ENCODE measurements at places on chromosomes 4 and X. TPM values are rescaled to one million over a fixed set of nuclear protein-coding genes. Genes with fewer than 3 reads are reported as not detected.

DNA sequence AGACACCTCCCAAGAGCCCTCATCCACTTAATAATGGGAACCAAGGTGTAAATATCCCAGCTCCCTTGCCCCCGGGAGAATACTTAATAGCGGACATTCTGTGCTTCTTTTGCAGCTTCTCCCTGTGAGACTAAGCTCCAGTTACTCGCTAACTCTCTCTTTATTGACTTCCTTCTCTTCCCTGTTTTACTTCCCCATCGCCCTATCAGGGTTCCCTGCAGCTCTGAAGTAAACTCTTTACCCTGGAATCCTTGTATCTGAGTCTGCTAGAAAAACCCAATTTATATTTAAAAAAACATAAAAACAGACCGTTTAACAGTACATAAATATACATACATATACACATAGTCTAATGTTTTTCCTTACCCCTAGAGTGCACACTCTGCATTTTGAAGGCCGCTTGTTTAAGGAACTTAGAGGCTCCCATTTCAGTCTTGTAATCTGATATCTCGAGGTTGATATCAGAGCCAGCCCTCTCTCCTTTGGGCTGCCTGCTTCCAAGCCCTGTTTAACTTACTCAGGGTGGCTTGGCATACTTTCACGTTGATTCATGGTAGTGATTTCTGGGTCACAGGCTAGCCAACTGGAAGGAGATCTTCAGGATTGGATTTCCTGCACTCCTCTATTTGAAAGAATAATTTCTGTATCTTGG is 177.4 kb upstream of the SCML1 start:
- no peak overlapping the region for H3K4me3 ChIP-seq
- H3K4me1 ChIP-seq = peaks cover 7% of the 10 kb centered on the region
- H3K36me3 ChIP-seq = no peaks in the 10 kb centered on the region
- H3K27ac ChIP-seq = no peak overlapping the region

SLC38A5 gene
- 15.2 TPM for total RNA-seq

CDKL5 gene
- total RNA-seq = 37.3 TPM

SLAIN2 gene
- 50.9 TPM for total RNA-seq

GRCh38 chr4:19230906-19231545 is 1020.7 kb upstream of the SLIT2 start:
- H3K4me3 ChIP-seq = no peak overlapping the region
- H3K36me3 ChIP-seq = no peaks in the 10 kb centered on the region
- no peak for DNase-seq

DNA sequence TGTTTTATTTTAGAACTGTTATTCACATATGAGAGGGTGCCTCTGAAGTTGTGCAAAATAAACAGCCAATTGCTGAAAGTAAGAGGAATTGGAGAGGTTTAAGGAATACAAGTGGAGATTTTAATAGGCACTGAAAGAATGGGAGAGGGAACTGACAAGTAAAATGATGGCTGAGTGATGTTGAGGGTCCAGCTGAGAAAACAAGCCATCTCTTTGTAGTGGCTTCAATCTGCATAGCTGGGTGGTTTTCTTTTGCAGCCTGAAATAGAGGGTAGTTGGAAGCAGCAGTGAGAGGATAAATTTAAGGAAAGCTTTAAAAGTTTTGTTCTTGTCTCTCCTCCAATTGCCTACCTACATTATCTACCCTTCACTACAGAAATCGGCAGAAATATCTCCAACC is 106.7 kb upstream of the DGKK start:
- DNase-seq = no peak
- no peaks in the 10 kb centered on the region for H3K36me3 ChIP-seq
- H3K4me1 ChIP-seq = no peaks in the 10 kb centered on the region
- no peak overlapping the region for H3K4me3 ChIP-seq
- H3K27me3 ChIP-seq = no peaks in the 10 kb centered on the region
- no peak overlapping the region for H3K27ac ChIP-seq

SMPX gene
- 2.3 TPM for total RNA-seq

GRCh38 chr4:168794092-168794707 is 215.9 kb downstream of the CBR4 start:
- H3K27ac ChIP-seq = no peak overlapping the region
- H3K4me1 ChIP-seq = no peaks in the 10 kb centered on the region
- H3K4me3 ChIP-seq = no peak overlapping the region
- H3K27me3 ChIP-seq = no peaks in the 10 kb centered on the region

TBC1D8B gene
- total RNA-seq = 20.2 TPM

DNA sequence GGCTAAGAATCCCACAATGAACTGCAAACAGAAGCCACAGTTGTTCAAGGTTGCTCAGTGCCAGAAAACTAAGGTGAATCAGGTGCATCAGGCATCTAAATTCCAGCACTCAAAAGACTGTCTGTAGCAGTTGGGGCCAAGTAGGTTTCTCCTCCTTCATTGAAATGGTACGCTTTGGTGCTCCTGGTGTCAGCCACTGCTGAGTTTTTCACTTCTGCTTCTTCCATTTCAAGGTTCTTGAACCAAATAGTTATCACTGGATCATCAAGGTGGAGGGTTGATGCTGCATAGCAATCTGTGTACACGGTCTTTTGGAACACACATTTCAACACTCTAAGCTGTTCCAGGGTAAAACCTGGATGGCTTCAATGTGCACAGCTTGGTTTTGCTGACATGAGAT is 74.4 kb downstream of the TMA16 start:
- no peak overlapping the region for H3K27ac ChIP-seq
- no peaks in the 10 kb centered on the region for H3K36me3 ChIP-seq
- H3K27me3 ChIP-seq = no peaks in the 10 kb centered on the region
- no peak for DNase-seq
- H3K4me3 ChIP-seq = no peak overlapping the region

GRCh38 chrX:126799059-126799458 is 20.5 kb upstream of the PRR32 start:
- DNase-seq = no peak
- no peak overlapping the region for H3K4me3 ChIP-seq
- no peaks in the 10 kb centered on the region for H3K4me1 ChIP-seq
- H3K27me3 ChIP-seq = no peaks in the 10 kb centered on the region
- no peaks in the 10 kb centered on the region for H3K36me3 ChIP-seq

DNA sequence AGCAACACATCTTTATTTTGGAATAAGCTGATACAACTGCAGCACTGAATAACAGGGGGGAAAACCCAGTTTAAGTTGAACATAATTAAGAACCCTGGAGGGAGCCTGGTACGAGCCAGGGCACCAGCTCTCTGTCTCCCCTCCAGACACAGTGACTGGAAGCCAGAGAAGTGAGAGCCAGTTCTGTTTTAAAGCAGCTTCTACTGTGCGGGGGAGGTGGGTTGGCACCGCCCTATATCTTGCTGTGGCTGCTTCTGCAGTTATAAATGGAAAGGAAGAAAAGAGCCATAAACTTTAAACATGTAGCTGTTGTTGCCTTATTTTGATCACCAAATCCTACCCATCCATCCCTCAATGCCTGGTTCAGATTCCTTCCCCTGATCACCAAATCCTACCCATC is 207.9 kb upstream of the ANXA3 start:
- no peak for DNase-seq
- no peak overlapping the region for H3K4me3 ChIP-seq
- no peaks in the 10 kb centered on the region for H3K36me3 ChIP-seq
- H3K27me3 ChIP-seq = no peaks in the 10 kb centered on the region
- no peak overlapping the region for H3K27ac ChIP-seq

DNA sequence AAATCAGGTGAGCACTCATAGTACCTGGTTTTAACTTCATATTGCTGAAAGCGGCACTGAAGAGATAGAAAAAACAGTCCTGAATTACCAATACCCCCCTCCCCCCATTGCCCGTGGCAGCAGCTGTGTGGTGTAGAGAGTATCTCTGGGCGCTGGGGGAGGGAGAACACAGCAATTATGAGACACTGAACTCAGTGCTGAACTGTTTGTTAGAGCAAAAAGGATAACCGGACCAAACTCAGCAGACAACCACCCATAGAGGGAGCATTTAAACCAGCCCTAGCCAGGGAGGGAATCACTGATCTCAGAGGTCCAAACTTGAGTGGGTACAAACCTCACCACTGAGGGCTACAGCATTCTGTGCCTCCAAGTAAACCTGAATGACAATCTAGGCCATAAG is 457.4 kb upstream of the TEX13C start:
- no peaks in the 10 kb centered on the region for H3K4me1 ChIP-seq
- no peak overlapping the region for H3K27ac ChIP-seq
- no peaks in the 10 kb centered on the region for H3K36me3 ChIP-seq

RCHY1 gene
- total RNA-seq = 27.0 TPM

GRCh38 chrX:11397680-11398079 is 104.5 kb downstream of the AMELX start:
- H3K27ac ChIP-seq = no peak overlapping the region
- no peaks in the 10 kb centered on the region for H3K4me1 ChIP-seq
- H3K36me3 ChIP-seq = no peaks in the 10 kb centered on the region
- no peak overlapping the region for H3K4me3 ChIP-seq

DNA sequence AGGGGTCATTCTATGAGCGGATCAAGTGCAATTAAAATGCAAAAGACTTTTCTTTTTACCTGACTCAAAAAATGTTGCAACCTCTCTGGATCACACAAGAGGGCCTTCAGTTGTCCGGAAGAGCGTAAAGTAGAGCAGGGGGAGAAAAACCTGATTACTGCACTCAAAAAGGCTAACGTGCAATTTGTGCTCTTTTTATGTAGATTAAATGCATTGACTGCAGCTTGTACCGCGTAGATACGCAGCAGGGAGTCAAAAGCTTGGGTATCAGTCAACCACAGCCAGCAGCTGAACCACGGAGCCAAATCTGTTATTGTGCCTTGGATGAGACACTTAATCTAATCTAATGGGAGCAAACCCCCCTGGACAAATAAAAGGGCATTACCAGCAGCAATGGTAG is 107.3 kb upstream of the RAI2 start:
- H3K36me3 ChIP-seq = no peaks in the 10 kb centered on the region
- no peaks in the 10 kb centered on the region for H3K27me3 ChIP-seq
- no peak overlapping the region for H3K4me3 ChIP-seq
